Stimulated activated CD8-positive, alpha-beta memory T cell treated with anti-CD3 and anti-CD28 coated beads, Interleukin-7, amount 100 ng/mL, for 1 hour (primary cell): ENCODE measurements at places on chromosomes 1 and 21.

DNA sequence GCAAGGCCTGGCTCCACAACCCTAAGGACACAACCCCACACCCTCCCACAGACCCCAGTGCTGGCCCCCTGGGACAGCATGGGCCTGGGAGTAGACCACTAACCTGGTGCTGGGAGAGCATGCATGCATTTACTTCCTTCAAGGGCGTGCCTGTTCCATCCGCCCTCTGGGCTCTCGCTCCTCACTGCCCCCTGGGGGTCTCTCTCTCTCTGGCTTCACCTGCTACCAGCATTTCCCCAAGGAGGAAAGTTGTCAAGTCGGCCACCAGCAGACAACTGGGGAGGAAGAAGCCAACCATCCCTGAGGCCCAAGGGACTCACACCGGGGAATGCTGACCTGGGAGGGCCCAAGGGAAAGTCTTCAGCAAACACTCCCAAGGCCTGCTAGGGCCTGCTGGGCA, 6.5 kb downstream of the LRP8 start:
- DNase-seq: no peak

DNA sequence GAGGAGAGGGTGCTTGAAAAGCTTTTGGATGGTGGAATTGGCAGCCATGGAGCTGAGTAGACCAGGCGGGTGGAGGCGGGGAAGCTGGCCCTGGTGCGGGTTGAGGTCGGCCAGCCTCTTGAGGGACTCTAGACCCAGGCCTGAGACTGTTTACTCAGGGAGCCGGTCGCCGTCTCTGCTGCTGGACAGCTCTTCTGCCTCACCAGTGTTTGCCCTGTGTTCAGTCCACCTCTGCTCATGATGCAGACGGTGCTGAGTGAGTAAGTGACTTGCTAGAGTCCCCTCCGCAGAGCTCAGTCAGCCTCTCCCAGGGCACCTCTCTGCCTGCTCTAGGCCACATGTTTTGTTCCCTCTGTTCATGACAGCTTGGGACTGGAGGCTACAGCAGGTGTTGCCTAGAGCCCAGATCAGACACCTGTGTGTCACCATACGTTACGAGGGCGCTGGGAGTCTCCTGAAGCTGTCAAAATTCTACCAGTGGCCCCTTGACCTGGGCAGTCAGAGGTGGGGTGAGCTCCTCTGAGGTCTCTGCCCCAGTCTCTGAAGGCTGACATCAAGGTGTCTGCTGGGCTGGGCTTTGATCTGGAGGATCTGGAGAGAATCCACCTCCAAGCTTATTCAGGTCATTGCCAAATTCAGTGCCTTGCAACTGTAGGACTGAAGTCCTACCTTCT, 73.5 kb upstream of the WNT4 start:
- DNase-seq: no peak

- DNase-seq: no peak
Measured at GRCh38 chr1:29828526-29829447, 592.5 kb downstream of the PTPRU start.

GRCh38 chr1:235898126-235898525, 31.4 kb upstream of the LYST start:
- no peak for DNase-seq

DNA sequence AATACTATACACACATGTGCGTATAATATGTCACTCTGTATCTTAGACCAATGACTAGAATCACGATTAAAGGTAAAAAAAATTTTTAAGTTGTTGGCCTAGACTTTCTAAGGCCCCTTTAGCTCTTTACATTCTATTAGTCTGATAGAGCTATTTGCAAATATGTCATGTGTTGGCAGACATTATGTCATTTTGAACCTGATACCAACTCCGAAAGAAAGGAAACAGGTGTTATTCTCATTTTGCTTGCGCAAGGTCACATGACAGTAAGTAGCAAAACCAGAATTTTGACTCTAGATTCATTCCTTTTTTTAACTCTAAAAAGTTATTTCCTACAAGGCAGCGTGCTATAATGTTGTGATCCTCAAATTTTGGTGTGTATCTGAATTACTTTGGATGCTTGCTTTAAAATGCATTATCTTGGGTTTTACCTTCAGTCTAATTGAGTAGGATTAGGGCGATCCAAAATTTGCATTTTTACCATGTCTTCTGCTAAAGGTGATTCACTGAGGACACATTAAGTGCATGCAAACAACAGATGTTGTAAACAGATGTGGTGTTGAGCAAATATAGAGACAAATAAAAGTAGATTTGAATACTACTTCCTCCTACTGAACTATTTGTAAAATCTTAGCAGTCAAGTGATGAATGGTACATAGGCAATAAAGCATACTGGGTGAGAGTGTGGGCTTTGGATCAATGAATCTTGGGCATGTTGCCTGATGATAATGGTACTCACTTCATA, 63.5 kb upstream of the KIAA1614 start:
- DNase-seq: no peak

GRCh38 chr1:150065184-150065871, 2.2 kb upstream of the VPS45 start:
- DNase-seq: no peak

DNA sequence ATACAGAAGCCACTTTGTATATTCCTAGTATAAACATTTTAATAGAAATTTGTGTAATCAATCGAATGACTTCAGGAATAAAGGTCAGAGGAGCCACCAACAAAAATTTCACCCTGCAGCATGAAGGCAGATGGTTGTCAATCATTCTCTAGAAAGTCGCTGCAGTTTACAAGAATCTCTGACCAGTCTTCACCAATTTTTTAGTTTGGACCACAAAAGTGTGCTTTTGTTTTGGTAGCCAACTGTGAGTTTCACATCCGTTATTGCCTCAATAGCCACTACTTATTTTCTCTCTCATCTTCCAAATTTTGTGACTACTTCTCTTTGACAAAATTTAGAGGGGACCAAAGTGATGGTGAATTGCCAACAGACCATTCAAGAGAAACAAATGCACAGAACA, 1155.6 kb downstream of the AMY1C start:
- DNase-seq: no peak

GRCh38 chr1:20558191-20558590, 5.8 kb downstream of the FAM43B start:
- DNase-seq: no peak

GRCh38 chr1:92956254-92957029, 4.8 kb downstream of the DIPK1A start:
- no peak for DNase-seq

- DNase-seq: no peak
Measured at GRCh38 chr1:62746086-62746808, 37.7 kb upstream of the ATG4C start.

DNA sequence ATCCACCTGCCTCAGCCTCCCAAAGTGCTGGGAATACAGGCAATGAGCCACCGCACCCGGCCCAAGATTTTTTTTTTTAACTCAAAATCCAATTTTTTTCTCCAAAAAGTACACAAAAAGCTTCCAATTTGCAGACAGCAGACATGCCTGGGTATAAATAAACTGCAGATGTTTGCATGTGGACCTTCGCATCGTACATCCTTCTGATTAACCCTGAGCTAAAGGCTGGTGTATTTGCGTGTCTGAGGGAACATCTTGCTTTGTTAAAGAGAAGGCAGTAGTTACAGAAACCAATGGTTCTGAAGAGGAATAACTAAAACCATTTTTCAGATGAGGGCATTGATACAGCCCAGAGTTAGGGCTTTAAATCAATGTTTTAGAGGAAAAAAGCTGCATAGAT, 12.7 kb downstream of the BCAR3 start:
- DNase-seq: no peak

DNA sequence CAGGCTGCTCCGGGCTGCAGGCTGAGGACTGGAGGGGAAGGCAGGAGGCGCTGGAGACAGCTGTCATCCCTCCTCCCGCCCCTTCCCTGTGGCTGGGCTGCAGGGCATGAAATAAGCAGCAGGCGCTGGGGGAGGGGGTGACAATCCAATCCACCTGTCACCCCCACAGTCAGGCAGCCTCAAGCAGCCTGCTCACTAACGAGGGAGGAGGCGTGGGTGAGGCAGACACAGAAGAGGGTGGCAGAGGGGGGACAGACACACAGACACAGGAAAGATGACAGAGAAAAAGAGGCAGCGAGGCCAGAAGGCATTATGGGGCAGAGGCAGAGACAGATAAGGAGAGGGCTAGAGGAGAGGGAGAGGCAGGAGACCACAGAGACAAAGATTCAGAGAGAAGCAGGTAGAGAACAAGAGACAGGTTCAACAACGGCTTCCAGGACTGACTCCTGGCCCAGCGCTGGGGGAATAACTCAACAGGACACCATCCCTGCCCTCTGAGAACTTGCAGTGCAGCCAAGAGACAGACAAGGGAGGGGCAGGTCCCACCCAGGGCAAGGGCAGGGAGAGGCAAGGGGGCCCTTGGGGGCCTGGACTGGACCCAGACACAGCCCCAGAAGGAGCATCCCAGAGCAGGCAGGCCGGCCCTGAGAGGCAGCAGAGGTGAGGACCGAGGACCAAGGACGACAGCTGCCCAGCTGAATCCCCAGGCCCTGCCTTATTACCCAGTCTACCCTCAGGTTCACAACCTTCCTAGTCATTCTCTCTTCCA, 11.2 kb downstream of the MEF2D start:
- no peak for DNase-seq

DNA sequence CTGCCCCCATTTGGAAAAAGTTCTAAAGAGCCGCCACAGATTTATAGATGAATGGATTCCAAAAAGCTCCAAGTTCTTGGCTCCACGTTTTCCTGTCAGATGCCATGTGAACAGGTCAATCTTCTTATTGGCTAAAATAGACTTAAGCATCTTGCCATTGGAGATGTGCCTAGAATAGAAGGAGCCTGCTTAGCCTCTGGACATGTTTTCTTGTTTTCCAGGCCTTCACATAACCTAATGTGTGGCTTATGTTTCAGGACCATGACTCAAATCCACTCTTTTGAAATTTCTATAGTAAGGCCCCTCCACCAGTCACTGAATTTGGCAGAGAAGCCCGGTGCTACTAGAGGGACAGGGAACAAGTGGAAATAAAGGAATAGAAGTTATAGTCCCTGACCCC, 31.5 kb downstream of the PHC2 start:
- no peak for DNase-seq

DNA sequence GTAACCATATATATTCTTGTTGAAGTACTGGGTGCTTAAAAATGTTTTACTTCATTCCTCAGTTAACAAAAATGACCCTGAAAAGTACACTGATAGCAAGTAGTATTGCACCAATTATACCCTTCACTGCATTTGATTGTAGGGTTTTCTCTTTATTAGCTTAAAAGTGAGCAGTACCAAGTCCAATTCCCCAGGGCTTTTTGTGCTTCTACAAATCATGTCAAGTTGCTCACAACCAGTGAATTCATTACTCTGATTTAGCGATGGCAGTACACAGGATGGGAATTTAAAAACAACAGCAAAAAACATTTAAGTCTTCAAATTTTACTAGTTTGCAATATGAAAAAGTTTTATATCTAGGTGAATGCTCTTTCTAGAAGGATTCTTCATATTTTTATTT, 436.4 kb downstream of the PTBP2 start:
- no peak for DNase-seq

GRCh38 chr1:225418059-225418458, 9.8 kb downstream of the LBR start:
- DNase-seq: no peak

GRCh38 chr1:44519035-44519676, 114.1 kb downstream of the RNF220 start:
- DNase-seq: no peak

DNA sequence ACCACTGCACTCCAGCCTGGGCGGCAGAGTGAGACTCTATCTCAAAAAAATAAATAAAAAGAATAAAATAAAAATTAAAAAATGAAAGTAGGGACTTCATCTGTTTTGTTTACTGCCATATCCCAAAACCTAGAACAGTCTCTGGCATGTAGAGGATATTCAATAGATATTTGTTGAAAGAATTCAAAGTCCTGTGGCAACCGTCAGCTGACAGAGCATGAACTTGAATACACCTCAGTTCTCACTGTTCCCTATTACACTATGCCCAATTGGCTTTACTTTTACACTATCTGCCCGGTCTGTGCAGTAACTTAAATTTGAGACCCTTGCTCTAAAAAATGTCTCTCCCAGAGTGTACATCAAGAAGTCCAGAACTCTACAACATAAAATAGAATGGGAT, 46.2 kb downstream of the PRDX6 start:
- no peak for DNase-seq
